ENCODE measurements at places on chromosomes 7 and 10.

- DNase-seq = no peak
Observed at GRCh38 chr10:63627881-63628296, 106.7 kb downstream of the REEP3 start.

- DNase-seq = no peak
Observed at GRCh38 chr7:94446308-94446707, 51.6 kb downstream of the COL1A2 start.

- DNase-seq = no peak
Observed at GRCh38 chr7:32453341-32454011, 36.7 kb downstream of the LSM5 start.

DNA sequence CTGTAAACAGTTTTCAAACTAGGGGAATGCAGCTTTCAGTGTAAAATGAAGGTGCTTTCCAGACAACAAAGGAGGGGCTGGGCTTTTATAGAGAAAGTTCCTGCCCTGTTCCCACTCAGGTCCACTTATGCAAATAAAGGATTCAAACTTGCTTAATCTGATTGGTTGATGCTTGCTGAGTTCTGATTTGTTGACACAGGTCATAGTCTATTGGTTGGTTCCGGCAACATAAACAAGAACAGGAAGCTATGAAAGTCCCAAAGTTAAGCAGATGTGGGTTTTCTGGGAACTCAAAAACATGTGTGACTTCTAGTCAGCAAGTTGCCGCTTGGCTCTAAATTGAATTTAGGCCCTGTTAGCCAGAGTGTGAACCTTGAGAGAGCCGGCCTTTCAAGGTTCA, 194.2 kb upstream of the SVIL start:
- no peak for DNase-seq

DNA sequence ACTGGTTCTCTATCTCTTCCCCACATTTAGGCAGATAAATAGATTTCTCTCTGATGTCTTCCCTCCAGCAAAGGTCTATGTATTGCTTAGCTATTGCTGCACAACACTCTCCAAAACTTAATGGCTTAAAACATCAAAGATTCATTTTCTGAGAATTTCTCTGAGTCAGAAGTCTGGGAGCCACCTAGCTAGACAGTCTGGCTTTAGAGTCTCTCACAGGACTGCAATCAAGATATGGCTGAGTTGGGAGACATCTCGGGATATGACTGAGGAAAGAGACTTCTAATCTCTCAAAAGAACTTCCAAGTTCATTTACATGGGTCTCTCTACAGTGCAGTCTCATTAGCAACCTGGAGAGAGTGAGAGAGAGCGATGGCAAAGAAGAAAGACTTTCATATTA, 553.6 kb upstream of the GHITM start:
- no peak for DNase-seq

DNA sequence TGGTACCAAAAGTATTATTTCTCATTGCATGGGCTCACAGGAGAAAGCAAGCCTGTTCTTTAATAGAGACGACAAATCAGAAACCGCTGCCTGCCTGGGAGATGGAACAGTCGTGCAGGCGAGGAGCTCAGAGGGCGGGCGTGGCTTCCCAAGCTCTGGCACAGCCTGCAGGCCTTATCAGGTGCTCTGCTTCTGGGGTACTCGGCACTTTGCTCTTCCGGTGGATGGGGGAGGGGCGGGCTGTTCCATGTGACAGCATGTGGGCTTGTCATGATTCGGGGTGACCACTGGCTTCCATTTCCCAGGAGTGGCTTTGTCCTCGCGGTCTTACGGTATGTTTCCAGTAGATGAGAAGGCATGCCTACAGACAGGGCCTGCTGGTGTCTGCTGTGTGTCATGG, 228.6 kb downstream of the MGMT start:
- DNase-seq = no peak
